Activated CD8-positive, alpha-beta T cell treated with anti-CD3 and anti-CD28 coated beads for 36 hours (primary cell): ENCODE measurements at places on chromosomes 4 and X. TPM values are rescaled to one million over a fixed set of nuclear protein-coding genes. Genes with fewer than 3 reads are reported as not detected.
A peak's percentile ranks its signal among the peaks of the same experiment; 100 is the strongest.

- H3K36me3 ChIP-seq: peaks cover 53% of the 10 kb centered on the region
- DNase-seq: no peak
- no peak overlapping the region for H3K4me3 ChIP-seq
- peaks cover 38% of the 10 kb centered on the region for H3K4me1 ChIP-seq
- no peak overlapping the region for H3K27ac ChIP-seq
- no peaks in the 10 kb centered on the region for H3K27me3 ChIP-seq
These were observed 5.1 kb downstream of the APEX2 start for GRCh38 chrX:55005256-55005655.

DNA sequence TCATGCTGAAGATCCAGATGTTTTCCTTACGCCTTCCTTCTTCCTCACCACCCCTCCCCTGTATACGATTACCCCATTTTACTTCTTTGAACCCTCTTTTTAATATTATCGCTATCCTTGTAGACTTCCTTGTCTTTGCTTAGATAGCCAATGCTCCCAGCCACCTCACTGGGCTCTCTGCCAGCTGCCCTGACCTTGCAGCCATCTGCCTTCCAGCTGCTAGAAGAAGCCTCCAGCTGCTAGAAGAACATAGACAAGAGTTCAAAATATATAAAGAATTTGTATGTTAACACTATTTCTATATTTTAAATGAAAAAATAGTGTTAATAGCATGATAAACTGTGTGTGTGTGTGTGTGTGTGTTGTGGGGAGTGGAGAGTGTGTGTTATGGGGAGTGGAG lies 374.7 kb downstream of the ANKRD50 start:
- no peaks in the 10 kb centered on the region for H3K4me1 ChIP-seq
- peaks cover 6% of the 10 kb centered on the region for H3K27me3 ChIP-seq
- no peak for DNase-seq
- H3K27ac ChIP-seq: no peak overlapping the region
- H3K36me3 ChIP-seq: no peaks in the 10 kb centered on the region

Gene RIBC1
- total RNA-seq: 0.63 TPM

- no peaks in the 10 kb centered on the region for H3K36me3 ChIP-seq
- no peak overlapping the region for H3K27ac ChIP-seq
- H3K4me1 ChIP-seq: no peaks in the 10 kb centered on the region
- no peak for DNase-seq
- no peaks in the 10 kb centered on the region for H3K27me3 ChIP-seq
These were observed 78.7 kb downstream of the PRKG2 start for GRCh38 chr4:81136161-81136905.

Gene CXCL9
- total RNA-seq: 1.5 TPM

DNA sequence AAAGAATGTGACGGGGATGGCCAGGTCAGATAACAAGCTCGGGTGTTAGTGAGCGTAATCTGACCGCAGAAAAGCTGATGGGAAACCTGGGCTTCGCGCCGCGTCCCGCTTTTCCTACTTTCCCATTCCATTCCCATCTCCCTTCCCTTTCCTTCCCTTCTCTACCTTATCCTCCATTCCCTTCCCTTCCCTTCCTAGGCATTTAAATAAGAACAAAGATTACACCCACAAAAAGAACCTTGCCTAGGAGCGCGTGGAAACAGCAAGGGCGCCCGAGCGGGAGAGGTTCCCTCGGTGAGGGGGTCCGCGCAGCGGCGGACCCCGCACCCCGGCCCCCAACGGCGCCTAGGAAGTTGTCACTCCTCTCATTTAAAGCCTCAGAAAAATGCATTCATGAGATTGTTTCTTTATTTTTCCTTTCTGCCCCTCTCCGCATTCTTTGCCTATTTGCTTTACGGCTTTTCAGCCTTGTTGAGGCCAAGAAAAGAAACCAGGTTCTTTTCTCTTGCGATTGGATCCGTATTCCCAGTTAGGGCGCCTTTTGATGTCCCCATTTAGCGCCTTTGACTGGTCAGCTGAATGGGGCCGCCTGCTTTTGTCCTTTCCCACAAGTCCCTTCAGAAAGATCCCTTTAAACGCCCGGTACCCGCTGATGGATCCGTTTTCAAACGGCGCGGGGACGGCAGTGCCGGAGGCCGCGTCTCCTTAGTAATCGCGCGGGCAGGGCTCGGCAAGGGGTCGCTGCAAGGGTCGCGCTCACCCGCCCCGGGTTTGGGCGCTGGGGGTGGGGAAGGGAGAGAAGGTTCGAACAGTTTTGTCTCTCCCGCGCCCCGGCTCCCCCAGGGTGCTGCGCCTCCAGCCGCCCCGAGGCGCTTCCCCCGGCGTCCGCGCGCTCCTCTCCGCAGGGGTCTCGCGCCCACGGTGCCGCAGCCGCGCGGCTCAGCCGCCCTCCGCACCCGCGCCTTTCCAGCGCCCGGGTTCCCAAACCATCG lies 54.1 kb upstream of the TMEM33 start:
- H3K27ac ChIP-seq: no peak overlapping the region
- peaks cover 12% of the 10 kb centered on the region for H3K4me1 ChIP-seq
- no peaks in the 10 kb centered on the region for H3K36me3 ChIP-seq
- peaks cover 53% of the 10 kb centered on the region for H3K27me3 ChIP-seq
- peak overlapping the region; percentile 53 for H3K4me3 ChIP-seq
- no peak for DNase-seq

Gene SLC39A8
- 61.6 TPM for total RNA-seq

- H3K27me3 ChIP-seq: no peaks in the 10 kb centered on the region
- H3K36me3 ChIP-seq: no peaks in the 10 kb centered on the region
- no peak overlapping the region for H3K4me3 ChIP-seq
- DNase-seq: no peak
- H3K27ac ChIP-seq: no peak overlapping the region
These were observed 160.8 kb downstream of the MGST2 start for GRCh38 chr4:139826426-139826825.

DNA sequence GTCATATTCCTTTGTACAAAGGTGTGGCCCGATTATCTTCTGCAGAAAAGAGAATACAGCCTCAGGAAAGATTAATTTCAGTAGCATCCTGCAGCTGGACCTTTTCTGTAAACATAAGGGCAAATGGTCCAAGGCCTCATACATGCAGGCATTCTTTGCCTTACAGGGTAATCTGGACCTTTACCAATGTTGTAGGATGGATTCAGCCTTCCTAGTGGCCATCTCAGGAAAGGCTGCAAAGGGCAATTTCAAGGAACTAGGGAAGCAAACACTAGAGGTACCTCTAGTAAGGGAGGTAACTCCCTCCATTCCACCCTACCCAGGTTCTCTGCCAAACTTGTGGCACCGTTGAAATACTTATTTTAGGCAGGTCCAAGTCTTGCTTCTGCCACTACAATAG lies 43.0 kb downstream of the UGT2B28 start:
- H3K27ac ChIP-seq: no peak overlapping the region
- no peak for DNase-seq
- H3K4me1 ChIP-seq: no peaks in the 10 kb centered on the region
- no peaks in the 10 kb centered on the region for H3K36me3 ChIP-seq
- no peak overlapping the region for H3K4me3 ChIP-seq

- H3K27me3 ChIP-seq: no peaks in the 10 kb centered on the region
- H3K27ac ChIP-seq: no peak overlapping the region
- no peaks in the 10 kb centered on the region for H3K36me3 ChIP-seq
- no peak overlapping the region for H3K4me3 ChIP-seq
- no peaks in the 10 kb centered on the region for H3K4me1 ChIP-seq
These were observed 14.2 kb downstream of the FTHL17 start for GRCh38 chrX:31057691-31058090.

- no peaks in the 10 kb centered on the region for H3K36me3 ChIP-seq
- DNase-seq: no peak
- no peaks in the 10 kb centered on the region for H3K4me1 ChIP-seq
These were observed 9.8 kb upstream of the FRAS1 start for GRCh38 chr4:78047366-78047765.

- peaks cover 5% of the 10 kb centered on the region for H3K27me3 ChIP-seq
- no peaks in the 10 kb centered on the region for H3K36me3 ChIP-seq
- no peaks in the 10 kb centered on the region for H3K4me1 ChIP-seq
- no peak overlapping the region for H3K27ac ChIP-seq
These were observed 21.0 kb upstream of the POLA1 start for GRCh38 chrX:24672701-24673190.

GRCh38 chr4:2258091-2259035 lies 3.5 kb downstream of the MXD4 start:
- no peaks in the 10 kb centered on the region for H3K4me1 ChIP-seq
- no peak overlapping the region for H3K27ac ChIP-seq
- no peaks in the 10 kb centered on the region for H3K27me3 ChIP-seq

DNA sequence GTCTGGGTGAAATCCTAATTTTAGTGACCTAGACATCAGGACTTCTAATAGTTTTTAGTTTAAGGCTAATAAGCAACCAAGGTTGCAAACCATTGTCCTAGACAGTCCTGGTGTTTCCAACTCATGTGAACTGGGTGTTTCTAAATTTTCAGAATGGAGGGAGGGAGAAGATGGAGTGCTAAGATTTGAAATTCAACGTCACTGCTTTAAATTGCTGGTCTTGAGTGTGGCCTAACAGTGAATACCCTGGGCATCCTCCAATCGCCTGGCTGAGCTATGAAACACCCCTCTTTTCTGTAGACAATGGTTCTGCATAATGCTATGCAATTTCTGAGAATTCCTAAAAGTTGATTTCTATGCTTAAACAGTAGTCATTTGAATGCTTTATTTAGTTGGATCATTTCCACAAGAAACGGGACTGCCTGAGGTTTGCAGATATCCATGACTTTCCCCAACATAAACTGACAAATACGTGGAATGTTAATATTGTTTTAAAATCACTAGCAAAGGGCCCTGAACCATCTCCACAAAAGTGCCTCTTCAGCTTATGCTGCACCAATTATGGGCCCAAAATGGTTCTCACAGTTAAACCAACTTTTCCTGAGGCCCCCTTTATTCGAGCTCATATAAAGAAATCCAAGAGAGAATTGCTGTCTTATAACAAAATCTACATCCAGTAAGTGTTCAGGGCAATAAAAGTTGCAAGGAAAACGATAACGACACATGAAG lies 1.1 kb downstream of the FBXL5 start:
- peaks cover 56% of the 10 kb centered on the region for H3K4me1 ChIP-seq
- no peaks in the 10 kb centered on the region for H3K27me3 ChIP-seq
- H3K4me3 ChIP-seq: peak overlapping the region; percentile 99
- peak overlapping the region; percentile 95 for H3K27ac ChIP-seq
- H3K36me3 ChIP-seq: peaks cover 7% of the 10 kb centered on the region
- DNase-seq: peak; percentile 50

- DNase-seq: no peak
- H3K4me1 ChIP-seq: no peaks in the 10 kb centered on the region
These were observed 55.8 kb downstream of the HHIP start for GRCh38 chr4:144701683-144702233.

- H3K27ac ChIP-seq: no peak overlapping the region
- DNase-seq: no peak
- no peak overlapping the region for H3K4me3 ChIP-seq
These were observed 34.0 kb upstream of the BRS3 start for GRCh38 chrX:136453771-136454170.

Gene CXCR3
- total RNA-seq: 42.4 TPM

Gene GUCY2F
- total RNA-seq: not detected

DNA sequence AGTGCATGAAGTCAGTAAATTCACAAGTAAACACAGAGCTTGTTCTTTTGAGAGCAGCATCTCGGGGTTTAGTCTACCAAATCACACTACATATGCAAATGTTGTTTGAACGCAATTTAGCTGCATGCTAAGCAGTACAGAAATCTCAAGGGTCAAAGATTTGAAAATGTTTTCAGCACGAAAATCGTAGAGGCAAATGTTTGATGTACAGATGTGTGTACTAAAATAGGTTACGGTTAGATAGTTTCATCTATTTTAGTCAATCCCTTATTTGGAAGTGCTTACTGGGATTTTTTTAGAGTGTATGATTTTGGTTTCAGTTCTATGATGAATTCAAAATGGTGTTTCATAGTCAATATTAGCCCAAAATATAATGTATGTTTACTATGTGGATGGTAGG lies 1928.2 kb upstream of the TENM3 start:
- no peaks in the 10 kb centered on the region for H3K36me3 ChIP-seq
- H3K4me3 ChIP-seq: no peak overlapping the region
- no peaks in the 10 kb centered on the region for H3K27me3 ChIP-seq

Gene GYPA
- total RNA-seq: not detected

DNA sequence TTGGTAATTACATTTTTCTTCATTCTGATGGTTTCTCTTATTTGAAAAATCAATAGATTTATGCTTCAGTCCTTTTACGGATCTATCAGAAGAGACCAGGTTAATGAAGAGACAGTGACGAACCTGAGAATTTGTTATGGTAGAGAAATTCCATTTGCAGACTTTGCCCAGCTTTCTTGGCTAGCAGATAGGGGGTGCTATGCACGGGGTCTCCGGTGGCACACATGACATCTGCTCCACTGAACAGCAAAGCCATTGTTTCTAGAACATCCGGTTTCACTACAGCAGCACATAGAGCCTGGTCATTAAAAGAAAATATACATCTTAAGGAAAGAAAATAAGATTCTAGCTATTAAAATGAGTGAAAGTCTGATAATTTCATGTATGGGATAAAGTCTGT lies 85.1 kb downstream of the ARAP2 start:
- no peaks in the 10 kb centered on the region for H3K27me3 ChIP-seq
- DNase-seq: peak; percentile 10
- H3K27ac ChIP-seq: no peak overlapping the region
- peaks cover 8% of the 10 kb centered on the region for H3K4me1 ChIP-seq
- H3K36me3 ChIP-seq: peaks cover 47% of the 10 kb centered on the region

GRCh38 chr4:151860561-151861093 lies 99.8 kb upstream of the GATB start:
- H3K36me3 ChIP-seq: no peaks in the 10 kb centered on the region
- no peaks in the 10 kb centered on the region for H3K4me1 ChIP-seq
- no peak overlapping the region for H3K27ac ChIP-seq
- no peak for DNase-seq

DNA sequence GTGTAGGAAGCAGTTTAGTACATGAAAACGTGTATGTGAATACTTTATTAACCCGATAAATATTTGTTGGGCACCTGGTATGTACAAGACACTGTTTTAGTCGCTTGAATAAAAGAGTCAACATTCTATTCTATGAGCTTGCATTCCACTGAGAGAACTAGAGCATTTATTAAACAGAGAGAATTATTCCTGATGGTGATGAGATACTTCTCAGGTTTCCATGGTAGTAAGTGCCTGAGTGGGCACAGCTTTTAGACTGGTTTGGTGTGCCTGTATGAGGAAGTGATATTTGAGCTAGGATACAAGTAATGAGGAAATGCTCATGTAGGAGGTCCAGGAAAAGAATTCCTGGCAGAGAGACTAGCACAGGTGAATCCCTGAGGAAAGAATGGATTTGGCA lies 94.2 kb downstream of the ATP10D start:
- DNase-seq: no peak
- H3K36me3 ChIP-seq: peaks cover 1% of the 10 kb centered on the region
- no peaks in the 10 kb centered on the region for H3K27me3 ChIP-seq
- H3K4me1 ChIP-seq: no peaks in the 10 kb centered on the region

- peaks cover 6% of the 10 kb centered on the region for H3K36me3 ChIP-seq
- no peaks in the 10 kb centered on the region for H3K27me3 ChIP-seq
- H3K27ac ChIP-seq: peak within 1 kb of the TSS; percentile 98
- H3K4me3 ChIP-seq: peak within 1 kb of the TSS; percentile 98
- peaks cover 56% of the 10 kb centered on the region for H3K4me1 ChIP-seq
These were observed at the start of gene SLAIN2 for GRCh38 chr4:48340965-48341775. SLAIN2 (plus strand) TSS chr4:48341529; CDS start chr4:48341740, 211 bp downstream.
